ENCODE measurements at places on chromosomes 2 and 18. TPM values are rescaled to one million over a fixed set of nuclear protein-coding genes. Genes with fewer than 3 reads are reported as not detected.

The MDH1B gene
- 0.21 TPM for polyA plus RNA-seq

The ABHD1 gene
- polyA plus RNA-seq, result 0.32 TPM

The ATP6V1C2 gene
- 4.2 TPM for polyA plus RNA-seq

The DSG1 gene
- polyA plus RNA-seq, result not detected

The UGT1A4 gene
- polyA plus RNA-seq, result not detected

The DSC3 gene
- 53.0 TPM for polyA plus RNA-seq

The DES gene
- polyA plus RNA-seq, result 4,407 TPM

DNA sequence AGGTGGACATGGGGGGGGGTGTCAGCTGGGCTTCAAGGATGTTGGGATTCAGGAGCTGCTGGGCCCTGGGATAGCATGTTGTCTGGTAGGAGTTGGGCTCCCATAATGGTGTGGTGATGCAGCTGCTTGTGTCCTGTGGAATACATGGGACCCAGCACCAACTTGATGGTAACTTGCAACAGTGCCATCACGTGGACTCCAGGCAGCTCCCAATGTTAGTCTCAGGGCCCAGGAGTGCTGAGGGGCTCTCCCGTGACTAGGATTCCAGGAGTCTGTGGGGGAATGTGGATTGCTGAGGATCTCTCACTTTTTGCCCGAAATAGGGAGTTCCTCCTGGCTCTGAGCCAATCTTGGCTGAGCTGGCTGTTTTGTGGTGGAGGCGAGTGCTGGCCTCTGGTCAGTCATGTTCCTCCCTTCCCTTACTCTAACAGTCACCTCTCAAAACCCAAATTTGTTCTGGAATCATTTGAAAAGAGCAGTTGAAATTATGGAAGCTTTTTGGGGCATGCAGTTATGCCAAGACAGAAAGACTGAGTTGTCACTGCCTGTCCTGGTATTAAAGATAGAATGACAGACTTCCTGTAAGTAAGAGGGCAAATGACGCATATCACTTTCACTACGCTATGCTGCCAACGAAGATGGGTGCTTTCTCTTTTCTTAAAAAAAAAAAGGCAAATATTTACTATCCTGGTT, 607.1 kb downstream of the ADCYAP1 start:
- DNase-seq, result no peak

- DNase-seq, result no peak
Observed at GRCh38 chr2:134295441-134295840, 41.6 kb downstream of the MGAT5 start.

DNA sequence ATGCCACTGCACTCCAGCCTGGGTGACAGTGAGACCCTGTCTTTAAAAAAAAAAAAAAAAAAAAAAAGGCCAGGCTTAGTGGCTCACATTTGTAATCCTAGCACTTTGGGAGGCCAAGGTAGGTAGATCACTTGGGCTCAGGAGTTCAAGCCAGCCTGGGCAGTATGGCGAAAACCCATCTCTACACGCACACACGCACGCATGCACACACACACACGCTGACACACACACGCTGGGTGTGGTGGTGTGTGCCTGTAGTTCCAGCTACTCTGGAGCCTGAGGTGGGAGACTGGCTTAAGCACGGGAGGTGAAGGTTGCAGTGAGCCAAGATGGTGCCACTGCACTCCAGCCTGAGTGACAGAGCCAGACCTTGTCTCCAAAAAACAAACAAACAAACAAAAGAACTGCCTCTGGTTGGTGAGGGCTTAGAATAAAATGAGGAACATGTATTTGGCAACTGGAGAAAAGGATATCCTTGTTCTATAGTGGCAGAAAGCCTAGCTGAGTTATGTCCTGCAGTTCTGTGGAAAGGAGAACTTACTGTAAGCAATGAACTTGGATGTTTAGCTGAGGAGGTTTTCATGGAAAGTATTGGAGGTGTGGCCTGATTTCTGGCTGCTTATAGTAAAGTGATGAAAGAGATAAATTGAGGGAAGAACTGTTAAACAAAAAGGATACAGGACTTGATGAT, 34.0 kb downstream of the HAT1 start:
- DNase-seq, result peak; percentile 5

DNA sequence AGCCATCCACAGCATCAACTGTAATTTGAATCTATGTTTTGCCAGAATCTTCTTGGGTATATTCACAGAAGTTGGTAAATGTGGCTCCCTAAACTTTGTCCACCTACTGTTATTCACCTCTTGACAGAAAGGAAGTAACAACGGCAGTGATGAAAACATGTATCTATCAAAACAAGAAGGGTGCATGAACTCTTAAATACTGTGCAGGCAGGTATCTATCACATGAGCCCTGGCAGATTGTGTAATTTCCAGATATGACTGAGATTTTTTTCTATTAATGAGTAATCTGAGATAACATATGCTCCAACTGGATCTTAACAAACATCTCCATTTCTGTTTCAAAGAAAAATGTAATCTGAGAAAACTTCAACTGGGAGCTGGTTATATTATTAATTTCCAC, 36.6 kb downstream of the SFT2D3 start:
- DNase-seq, result no peak

DNA sequence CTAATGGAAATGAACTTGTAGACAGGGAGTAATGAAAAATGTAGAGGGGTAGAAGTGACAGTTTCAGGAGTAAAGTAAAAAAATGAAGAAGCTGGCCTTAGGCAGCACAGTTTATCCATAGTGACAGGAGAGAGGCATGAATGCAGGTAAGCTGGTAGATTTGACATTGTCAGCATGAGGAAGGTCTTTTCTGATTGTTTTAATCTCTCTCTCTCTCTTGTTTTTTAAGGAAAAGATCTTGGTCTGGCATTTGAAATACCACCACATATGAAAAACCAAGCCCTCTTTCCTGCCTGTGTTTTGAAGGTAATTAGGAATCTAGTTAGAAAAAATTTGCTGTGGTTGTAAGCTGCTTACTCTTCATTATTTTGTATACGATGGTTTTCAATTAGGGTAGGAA, 14.1 kb downstream of the DDX1 start:
- no peak for DNase-seq

DNA sequence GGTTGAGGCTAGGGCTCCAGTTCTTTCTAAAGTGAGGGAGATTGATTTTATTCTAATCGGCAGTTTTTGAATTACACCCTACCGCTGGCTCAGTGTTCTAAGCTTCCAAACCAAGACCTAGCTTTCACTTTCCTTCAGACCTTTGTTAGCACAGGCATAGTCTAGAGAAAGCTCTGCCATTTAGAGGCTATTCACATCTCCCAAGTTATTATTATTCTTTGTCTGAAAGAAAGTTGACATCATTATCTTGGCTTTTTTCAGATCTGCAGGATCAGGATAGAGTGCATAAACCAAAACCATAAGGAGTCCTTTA, 276.8 kb downstream of the ASXL3 start:
- no peak for DNase-seq

- DNase-seq, result no peak
Observed at GRCh38 chr2:62733546-62733945, 28.0 kb downstream of the EHBP1 start.

DNA sequence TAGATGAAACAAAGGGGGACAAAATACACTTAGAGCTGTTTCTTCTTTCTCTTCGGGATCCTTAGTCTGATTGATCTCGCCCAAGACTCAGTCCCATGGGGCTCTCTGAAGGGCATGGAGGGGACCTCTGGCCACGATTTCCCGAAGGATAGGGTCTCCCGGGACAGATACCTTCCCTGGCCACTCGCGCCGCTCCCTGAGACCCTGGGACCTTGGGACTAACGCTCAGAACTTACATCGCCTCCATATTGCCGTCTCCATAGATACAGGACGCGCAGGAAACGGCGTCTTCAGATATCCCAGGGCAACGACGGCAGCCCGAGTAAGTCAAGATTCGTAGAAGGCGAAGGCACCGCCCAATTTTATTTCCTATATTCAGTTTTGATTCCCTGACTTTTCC, at the start of gene CFAP65:
TSS of gene CFAP65 (minus strand) at position 265 of the 400 bp plus-strand sequence. CDS start 2,468 bp downstream, outside the sequence.
- no peak for DNase-seq

DNA sequence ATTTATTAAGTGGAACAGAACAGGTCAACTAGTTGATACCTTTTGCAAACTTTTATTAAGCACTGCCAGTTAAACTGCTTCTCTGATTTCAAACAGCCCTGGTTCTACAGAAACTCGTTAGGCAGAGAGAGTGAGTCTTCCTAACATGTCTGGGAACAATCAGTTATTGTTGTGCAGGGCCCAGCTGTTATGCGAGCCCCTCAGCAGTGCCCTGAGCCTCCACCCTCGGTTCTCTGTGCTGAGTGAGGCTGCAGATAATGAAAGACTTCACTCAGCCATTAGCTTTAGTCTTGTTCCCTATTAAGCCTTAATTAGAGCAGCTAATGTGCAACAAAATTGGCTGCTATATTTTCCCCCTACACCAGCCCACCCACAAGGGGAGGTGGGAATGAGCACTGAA, 39.6 kb downstream of the KCTD18 start:
- DNase-seq, result no peak

DNA sequence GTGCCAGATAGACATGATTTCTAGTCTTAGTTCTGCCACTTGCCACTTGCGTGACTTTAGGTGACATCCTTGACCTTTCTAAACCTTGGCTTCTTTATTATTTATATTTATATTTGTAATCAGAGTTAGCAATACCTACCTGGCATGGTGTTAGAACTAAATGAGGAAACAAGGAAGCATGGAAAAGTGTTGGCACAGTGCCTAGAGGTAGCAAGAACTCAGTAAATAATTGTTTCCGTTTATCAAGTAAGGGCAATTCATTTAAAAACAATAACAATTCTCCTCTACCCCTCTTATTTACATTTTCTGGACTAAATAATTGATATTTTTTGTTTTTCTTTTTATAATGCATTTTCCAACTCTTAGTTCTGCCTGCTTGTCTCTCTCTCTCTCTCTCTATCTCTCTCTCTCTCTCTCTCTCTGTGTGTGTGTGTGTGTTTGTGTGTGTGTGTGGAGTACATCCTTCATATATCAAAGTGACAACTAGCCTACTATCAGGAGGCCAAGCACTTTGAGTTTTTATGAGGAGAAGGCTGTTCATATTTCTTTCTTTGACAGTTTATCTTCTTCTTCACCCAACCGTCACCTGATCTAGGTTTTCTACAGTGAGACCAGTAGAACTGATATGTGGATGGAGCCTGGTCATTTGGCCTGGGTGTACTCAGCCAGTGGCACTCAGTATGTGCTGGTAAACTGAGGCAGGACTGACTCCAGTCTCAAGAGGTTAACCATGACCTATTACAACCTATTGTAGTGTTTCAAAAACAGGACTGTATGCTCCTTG, 134.5 kb downstream of the LRRTM1 start:
- DNase-seq, result no peak

DNA sequence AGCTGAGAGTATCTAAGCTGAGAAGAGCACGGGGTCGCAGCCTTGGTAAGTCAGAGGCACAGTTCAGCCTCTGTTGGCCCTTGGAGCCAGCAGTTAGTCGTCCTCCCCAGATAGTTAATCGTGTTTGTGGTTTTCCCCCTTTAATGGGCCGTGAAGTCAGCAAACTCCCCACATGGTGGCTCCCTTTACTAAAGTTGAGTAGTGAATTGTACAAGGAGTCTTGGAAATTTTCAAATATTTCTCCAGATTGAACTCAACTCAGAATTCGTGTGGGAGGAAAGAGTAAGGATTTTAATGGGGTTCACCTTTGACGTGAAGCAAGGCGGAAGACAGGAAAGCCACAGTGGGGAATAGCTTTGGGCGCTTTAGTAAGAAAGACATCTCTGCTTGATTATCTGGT, 2.4 kb upstream of the ADCYAP1 start:
- DNase-seq, result no peak

- no peak for DNase-seq
Observed at GRCh38 chr2:112141626-112142007, 3.4 kb downstream of the FBLN7 start.

DNA sequence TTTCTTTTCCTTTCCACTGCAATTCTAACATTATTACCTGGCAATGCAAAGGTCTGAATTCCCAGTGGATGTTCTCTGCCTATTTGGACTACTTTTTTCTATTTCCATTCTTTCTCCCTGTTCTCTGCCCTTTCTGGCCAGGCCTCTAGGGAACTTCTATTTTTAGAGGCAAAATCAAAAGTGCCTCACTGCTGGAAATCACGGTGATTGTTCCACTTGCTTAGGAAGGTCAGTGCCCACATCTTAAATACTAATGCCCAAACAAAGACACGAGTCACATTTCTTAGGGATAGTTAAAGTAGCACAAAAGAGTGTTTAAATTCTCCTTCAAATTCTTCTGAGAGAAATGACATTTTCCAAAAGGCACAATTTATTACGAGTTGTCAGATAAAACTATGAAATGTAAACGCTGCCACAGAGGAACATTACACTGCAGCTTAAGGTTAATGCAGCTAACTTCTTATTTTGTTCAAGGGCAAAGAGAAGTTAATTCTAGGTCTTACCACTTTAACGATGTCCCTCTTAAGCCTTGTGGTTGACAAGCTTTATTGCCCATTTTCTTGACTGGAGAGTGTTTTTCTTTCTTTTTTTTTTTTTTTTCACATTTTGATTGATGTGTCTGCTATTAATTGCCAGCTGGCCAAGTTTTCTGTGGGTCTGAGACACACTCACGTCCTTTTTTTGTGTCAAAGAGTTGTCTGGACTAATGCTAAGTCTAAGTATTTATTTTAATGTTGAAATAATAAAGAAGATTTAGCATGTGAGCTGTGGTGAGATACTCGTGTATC, 34.7 kb downstream of the ST6GAL2 start:
- no peak for DNase-seq

- no peak for DNase-seq
Observed at GRCh38 chr2:140711867-140712266, 1418.9 kb downstream of the LRP1B start.

DNA sequence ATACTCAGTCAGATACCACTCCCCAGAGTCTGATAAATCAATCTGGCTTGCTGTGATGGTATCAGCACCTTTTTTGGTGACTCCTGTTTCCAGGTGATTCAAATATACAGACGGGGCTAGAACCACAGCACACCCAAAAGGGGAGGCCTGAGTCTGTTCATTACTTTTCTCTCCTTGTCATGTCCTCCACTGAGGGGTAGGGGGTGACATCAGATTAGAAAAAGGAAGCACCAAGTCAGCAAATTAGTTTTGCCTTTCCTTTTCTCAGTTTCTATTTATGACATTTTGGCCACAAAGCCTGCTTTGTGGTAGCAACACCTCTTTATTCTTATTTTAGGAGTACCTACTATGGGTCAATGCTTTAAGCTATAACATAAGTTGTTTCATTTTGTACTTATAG, 127.4 kb downstream of the CCDC102B start:
- peak; percentile 5 for DNase-seq

DNA sequence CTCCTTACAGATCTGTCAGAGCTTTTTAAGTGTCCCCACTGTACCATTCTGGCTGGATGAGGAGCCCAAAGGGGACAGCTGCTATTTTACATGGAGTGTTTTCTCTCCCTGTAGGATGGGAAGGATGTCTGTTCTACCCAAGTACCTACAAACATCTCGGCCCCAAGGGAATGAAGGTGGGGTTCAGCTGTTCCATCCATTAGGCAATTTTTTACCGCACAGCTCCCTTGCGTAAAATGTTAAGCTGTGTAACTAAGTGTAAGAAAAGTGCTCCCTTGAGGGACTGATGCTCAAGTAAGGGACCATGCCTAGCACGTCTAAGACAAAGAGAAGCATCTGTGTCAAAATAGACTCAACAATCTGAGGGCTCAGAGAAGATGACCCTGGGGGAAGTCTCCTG, 180.3 kb downstream of the MYO5B start:
- DNase-seq, result no peak
